Heart left ventricle (tissue), 16 donors: ENCODE measurements at places on chromosomes 16 and 17. TPM values are rescaled to one million over a fixed set of nuclear protein-coding genes. Genes with fewer than 3 reads are reported as not detected.

The GAS2L2 gene
- total RNA-seq: 0.28 TPM

The FSCN2 gene
- total RNA-seq: not detected

The CACNA1G gene
- 0.27 TPM for total RNA-seq

The ACD gene
- total RNA-seq: 6.2 TPM

The ACSM3 gene
- total RNA-seq: 22.5 TPM

The GRIN2A gene
- 4.6 TPM for total RNA-seq

The ABCC11 gene
- not detected for total RNA-seq

The GSDMA gene
- 3.7 TPM for total RNA-seq

The SCGB1C2 gene
- not detected for total RNA-seq

The CCDC200 gene
- not detected for total RNA-seq

The KRT40 gene
- total RNA-seq: not detected

The PPM1E gene
- 0.49 TPM for total RNA-seq

The TMEM98 gene
- total RNA-seq: 13.3 TPM

The ARHGDIG gene
- 11.1 TPM for total RNA-seq

The KRT12 gene
- not detected for total RNA-seq

The KRTAP4-3 gene
- total RNA-seq: not detected

The DPEP2NB gene
- not detected for total RNA-seq

The KRTAP1-5 gene
- not detected for total RNA-seq

The MRPS23 gene
- 95.8 TPM for total RNA-seq

The ITGAX gene
- 1.1 TPM for total RNA-seq

The CPHXL2 gene
- not detected for total RNA-seq

The TBC1D3B gene
- total RNA-seq: 1.7 TPM

The TEKT5 gene
- total RNA-seq: not detected

The KRTAP3-2 gene
- total RNA-seq: not detected

The WNK4 gene
- not detected for total RNA-seq

The RUSF1 gene
- total RNA-seq: 22.4 TPM
